ENCODE measurements at places on chromosomes 4 and X.
A peak's percentile ranks its signal among the peaks of the same experiment; 100 is the strongest.

DNA sequence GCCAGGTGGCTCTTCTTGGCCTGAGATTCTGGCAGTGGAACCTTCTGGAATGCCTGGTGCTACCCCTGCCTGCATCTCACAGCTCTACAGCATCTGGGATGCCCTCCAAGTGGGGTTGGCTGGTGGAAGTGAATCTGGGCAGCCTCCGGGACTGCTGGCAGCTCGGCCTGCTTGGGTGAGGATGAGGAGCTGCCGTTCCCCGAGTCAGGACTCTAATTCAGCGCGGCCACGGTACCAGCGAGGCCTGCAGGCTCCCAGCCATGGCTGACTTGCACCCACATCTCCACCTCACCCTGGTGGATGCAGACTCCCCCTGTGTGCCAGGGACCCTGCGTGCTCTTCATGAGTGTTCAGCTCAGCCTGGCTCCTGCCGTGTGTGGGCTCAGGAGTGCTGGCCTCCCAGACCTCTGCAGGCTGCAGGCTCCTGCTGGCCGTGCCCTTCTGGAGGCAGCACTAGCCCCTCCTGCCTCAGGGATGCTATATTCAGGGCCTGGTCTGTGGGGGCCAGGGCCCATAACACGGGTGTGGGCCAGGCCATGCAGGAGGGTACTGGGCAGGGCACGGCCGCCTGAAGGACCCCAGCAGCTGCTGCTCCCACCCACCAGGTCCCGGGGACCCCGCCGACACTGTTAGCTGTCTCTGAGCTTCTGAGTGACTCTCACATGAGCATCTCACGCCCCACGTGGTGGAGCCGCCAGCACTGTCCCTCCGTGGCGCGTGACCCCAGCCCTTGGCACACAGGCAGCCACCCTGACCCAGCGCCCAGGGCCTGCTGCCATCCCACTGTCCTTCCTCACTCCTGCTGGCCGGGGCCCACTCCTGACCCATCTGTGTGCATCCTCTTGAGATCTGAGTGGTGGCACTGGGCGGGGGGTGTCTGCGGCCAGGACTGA lies 10.6 kb downstream of the UVSSA start:
- DNase-seq: no peak

DNA sequence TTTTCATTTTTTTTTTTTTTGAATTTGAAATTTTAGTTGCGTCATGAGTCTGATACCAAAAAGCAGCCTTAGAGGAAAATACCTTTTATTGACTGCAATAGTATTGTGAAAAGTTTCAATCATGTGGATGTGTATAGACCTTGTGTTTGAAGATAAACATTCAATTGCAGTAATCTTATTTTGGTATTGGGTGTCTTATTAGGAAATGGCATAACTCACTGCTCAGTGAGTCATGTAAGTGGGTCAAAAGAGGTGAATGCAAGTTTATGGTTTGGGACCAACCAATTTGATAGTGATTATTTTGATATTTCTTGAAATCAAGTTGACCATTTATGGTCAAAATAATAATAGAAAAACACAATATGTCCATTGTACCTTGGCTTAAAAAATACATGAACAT lies 627.8 kb upstream of the SLIT2 start:
- DNase-seq: peak; percentile 21

DNA sequence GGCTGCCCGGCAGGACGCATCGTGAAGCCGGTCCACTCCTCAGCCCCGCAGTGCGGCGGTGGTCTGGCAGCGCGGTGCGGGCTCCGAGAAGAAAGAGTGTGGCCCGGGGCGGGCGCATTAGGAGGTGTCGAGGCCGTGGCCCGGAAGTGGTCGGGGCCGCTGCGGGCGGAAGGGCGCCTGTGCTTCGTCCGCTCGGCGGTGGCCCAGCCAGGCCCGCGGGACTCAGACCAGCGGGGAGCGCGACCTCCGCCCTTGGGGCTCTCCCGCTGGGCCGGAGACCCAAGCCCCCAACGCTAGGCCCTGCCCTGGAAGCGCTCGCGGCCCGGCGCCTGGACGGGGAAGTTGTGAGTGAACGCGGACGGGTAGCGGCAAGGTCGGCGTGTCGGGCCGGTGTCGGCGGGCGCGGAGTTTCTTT lies 60.0 kb downstream of the HS3ST1 start:
- DNase-seq: no peak

GRCh38 chr4:123783921-123784320 lies 387.3 kb downstream of the SPRY1 start:
- DNase-seq: peak; percentile 43

DNA sequence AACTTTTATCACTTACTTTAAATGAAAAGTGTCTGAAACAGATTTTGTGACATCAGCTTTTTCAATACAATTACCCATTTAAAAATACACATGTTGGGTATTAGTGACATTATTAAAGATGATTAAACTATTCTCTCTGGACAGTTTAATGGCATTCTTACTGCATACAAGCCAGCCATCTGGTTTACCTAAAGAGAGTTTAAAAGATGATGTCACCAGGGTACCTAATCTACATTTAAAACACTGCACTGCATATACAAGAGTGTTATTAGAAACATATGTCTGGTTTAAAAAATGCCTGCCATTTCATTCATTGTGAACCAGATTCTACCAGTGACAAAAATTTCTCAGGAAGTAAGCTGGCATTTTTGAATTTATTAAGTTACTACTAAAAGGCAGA lies 919.1 kb downstream of the ADGRL3 start:
- DNase-seq: peak; percentile 16

DNA sequence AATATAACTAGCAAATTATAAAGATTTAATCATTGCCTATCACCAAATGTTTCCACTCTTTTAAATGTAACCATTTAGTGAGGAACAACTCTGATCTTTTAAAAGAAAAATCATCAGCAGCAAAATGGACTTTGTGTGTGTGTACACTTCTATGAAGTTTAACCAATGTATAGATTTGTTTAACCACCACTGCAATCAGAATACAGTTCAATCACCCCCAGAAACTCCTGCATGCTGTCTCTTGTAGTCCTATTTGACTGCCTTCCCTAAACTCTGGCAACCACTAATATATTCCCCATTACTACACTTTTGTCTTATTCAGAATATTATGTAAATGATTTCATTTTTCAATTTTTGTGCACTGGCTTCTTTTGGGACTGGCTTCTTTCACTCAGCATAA lies 1.7 kb upstream of the TCEAL8 start:
- no peak for DNase-seq

DNA sequence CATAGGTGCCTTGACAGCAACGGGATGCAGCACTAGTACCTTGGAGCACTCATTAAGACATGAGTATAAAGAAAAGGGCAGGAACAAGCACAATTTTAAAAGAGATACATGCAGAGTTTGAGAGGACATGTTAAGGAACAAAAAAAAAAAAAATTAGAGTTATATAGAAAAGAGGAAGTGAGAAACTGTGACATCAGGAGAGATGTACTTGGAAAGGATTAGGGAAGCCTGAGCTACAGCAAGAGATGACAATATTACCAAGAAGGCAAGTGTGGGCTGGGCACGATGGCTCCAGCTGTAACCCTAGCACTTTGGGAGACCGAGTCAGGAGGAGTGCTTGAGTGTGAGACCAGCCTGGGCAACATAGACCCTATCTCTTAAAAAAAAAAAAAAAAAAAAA lies 37.4 kb downstream of the GPR143 start:
- DNase-seq: no peak

DNA sequence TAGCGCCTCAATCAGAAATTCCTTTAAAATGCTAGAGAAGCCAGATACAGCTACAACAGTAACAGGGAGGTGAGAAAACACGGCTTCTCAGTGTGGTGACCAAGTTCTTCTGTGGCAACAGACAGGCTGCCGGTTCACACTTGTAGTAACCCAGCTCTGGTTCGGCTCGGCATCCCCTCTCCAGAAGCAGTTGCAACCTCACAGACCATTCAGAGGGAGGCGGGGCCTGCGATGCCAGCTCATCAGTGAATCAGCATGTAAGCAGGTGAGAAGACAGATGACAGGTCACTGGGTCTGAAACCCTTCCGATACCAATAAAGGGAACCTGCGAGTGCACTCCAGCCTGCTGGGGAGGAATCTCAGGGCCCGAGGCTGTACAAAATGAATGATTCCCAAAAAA lies 251.0 kb downstream of the KCNIP4 start:
- DNase-seq: peak; percentile 31

GRCh38 chr4:141771889-141772830 lies 135.8 kb downstream of the IL15 start:
- DNase-seq: no peak

DNA sequence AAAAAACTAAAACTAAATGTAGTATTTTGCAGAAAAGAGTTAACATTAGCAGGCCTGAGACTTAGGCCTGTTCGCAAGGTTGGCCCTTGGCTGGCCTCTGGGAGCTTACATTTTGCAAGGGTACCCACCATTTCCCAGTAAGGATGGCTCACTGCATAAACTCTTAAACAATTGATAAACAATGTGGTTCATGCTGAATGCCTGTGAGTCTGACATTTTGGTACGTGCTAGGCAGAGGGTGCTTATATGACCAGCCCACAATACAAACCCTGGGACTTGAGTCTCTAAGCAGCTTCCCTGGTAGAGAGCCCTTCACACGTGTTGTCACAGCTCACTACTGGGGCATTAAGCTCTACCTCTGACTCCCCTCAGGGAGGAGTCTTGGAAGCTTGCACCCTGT lies 7.4 kb downstream of the PRPS2 start:
- peak; percentile 77 for DNase-seq

DNA sequence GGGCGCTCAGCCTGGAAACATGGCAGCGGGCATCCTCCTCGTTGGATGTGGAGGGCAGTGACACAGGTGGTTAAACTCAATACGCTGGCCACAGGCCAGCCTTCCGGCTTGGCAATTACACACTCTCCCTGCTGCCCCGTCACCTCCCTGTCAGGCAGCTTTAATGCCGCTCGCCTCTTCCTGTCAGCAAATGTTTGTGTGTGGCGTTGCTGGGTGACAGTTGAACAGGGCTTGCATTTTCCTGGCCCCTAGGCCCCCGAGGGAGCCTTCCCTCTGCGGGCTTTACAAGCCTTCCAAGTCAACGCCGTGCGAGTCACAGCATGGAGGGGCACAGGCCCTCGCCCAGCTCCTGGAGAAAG lies 620.0 kb downstream of the BCOR start:
- peak; percentile 27 for DNase-seq

DNA sequence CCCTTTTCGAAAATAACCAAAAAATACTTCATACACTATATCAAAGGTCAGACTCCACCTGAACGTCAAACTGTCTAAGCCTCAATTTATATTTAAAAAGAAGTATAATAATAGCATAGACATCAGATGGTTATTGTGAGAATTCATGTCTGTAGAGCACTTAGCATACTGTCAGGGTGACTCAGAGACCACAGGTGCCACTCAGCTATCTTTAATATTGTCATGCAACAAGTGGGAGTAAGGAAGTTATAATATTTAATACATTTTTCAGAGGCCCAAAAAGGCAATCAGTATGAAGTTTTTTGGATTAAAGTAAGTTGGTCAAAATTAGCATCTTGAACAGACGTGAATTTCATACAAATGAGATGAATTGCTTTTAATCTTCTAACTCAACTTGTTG lies 93.3 kb downstream of the PHOX2B start:
- peak; percentile 71 for DNase-seq

- no peak for DNase-seq
Observed at GRCh38 chr4:184059099-184059498, 154.0 kb downstream of the STOX2 start.

GRCh38 chrX:153688911-153689590 lies 1.3 kb downstream of the SLC6A8 start:
- DNase-seq: peak; percentile 43

DNA sequence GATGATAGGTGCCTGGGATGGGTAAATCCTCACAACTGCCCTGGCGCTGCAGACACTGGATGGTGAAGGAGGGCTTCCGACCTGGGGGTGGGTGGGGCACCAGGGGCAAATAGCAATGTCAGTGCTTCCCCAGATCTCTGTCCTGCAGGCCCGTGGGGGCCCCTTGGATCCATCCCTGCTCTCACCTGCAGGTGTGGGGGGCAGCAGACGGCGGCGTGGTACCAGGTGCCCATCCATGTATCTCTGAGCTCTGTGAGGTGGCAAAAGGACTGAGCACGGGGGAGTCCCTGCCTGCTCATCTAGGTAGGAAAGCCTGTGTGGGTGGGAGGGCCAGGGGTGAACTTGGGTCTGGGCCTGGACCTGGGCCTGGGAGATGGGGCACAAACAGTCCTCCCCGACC lies 6.5 kb upstream of the SYP start:
- DNase-seq: no peak

- DNase-seq: no peak
Observed at GRCh38 chrX:39724544-39724943, 373.2 kb downstream of the BCOR start.

- DNase-seq: peak; percentile 78
Observed at GRCh38 chrX:34875204-34875603, 67.4 kb upstream of the FAM47B start.

DNA sequence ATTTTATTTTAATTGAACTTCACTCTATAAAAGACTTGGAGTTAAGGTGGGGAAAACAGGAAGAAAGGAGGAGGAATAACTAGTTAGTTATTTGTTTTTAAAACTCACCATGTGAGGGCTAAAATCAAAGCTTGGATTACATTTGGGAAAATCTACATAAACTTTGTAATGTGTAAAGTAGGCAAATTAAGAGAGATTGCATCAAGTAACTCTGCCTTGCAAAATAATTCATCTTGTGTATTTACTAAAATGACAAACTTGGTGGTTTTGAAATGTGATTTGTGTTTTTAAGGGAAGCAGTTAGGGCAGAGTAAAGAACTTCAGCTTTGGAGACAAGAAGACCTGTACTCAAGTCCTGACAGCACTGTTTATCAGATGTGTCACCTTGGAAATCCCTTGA lies 43.3 kb upstream of the RASSF6 start:
- DNase-seq: no peak

GRCh38 chrX:153513265-153513664 lies 4.2 kb upstream of the ATP2B3 start:
- DNase-seq: no peak

DNA sequence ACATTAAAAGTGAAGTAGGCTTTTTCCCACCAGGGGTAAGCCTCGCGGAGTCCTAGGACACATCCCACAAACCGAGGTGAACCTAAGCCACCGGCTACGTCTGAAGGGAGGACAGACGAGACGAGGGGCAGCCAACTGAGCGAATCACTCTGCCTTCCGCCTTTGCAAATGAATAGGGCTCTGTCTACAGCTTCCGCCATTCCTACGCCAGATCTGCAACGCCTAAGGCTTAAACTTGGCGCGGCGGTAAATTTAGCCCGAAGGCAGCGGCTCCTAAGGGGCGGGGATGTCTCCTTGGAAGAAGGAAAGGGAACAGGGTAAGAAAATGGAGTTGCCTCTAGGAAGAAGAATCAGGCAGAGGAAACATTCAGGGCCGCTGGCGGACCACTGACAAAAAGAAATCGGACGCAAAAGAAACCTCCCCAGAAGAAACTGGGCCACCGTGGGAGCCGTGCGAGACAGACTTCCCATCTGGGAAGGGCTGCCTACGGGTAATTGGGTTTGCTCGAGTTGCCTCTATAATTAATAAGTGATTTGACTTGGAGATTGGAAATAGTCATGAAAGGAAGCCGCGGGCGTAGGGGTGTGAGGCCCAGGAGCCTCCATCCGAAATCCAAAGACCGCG lies 90.5 kb downstream of the BCOR start:
- no peak for DNase-seq

DNA sequence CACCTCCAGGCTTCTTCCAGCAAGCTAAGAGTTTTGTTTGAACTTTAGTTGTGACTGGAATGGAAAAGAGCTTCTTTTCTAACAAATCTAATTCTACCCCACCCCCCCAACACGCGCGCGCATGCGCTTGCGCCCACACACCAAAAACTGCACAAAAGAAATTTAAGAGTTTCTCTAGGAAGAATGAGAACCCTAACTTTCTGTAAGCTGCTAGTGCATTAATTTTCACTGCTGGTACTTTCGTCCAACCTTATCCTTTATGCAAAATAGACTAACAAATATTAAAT lies 9.0 kb upstream of the INTU start:
- DNase-seq: peak; percentile 48

- no peak for DNase-seq
Observed at GRCh38 chrX:135707880-135708279, 5.6 kb upstream of the CT45A1 start.

Data from fibroblast of lung (primary cell).